ENCODE measurements at places on chromosomes 12 and 14.

DNA sequence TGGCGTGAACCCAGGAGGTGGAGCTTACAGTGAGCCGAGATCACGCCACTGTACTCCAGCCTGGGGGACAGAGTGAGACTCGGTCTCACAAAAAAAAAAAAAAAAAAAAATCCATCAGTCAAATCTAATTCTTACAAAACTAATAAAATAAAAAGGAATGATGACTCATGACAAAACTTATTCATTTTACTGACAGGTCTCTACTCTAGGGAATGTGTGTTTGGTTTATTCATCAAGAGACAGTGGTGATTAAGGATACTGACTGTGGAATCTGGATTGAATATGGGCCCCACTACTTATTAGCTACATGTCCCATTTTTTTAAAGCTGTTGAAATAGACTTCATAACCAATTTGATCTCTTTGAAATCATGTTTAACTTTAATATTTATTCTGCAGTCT lies 29.3 kb upstream of the GAS2L3 start:
- DNase-seq: no peak

DNA sequence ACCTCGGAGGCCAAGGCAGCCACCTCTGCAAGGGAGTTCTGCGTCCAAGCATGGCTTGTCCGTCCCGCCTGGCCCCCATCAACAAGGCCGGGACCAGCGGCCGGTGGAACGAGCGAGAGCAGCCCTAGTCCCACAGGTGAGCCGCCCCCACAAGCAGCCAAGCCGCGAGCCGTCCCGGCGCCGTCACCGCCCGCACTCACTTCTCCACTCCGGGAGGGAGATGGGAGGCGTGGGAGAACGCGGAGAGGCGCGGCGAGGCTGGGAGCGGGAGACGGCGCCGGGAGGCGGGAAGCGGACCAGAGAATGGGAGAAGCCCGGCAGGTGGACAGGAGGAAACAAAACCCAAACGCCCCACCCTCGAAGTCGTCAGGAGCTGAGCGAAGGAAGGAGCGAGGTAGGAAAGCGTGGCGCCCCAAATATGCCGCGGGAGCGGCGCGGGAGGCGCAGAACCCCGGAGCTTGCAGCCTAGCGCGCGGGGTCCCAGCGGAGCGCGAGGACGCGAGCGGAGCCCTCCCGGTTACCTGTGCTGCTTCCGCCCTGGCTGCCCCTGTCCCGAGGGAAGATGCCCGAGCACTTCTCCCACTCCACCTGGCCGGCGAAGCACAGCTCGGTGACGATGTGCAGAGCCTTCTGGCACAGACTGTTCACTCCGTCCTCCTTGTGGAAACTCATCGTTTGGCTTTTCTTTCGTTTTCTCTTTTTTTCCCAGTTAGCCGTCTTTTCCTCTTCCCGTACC lies 600 bp downstream of the SYT10 start:
- no peak for DNase-seq

GRCh38 chr12:96190413-96191108 lies 3.6 kb upstream of the ELK3 start:
- DNase-seq: no peak

- DNase-seq: no peak
Observed at GRCh38 chr14:86057018-86057667, 527.2 kb downstream of the FLRT2 start.

GRCh38 chr12:14417715-14418114 lies 52.2 kb downstream of the ATF7IP start:
- no peak for DNase-seq

- DNase-seq: no peak
Observed at GRCh38 chr12:113224955-113225354, 3.7 kb downstream of the TPCN1 start.

DNA sequence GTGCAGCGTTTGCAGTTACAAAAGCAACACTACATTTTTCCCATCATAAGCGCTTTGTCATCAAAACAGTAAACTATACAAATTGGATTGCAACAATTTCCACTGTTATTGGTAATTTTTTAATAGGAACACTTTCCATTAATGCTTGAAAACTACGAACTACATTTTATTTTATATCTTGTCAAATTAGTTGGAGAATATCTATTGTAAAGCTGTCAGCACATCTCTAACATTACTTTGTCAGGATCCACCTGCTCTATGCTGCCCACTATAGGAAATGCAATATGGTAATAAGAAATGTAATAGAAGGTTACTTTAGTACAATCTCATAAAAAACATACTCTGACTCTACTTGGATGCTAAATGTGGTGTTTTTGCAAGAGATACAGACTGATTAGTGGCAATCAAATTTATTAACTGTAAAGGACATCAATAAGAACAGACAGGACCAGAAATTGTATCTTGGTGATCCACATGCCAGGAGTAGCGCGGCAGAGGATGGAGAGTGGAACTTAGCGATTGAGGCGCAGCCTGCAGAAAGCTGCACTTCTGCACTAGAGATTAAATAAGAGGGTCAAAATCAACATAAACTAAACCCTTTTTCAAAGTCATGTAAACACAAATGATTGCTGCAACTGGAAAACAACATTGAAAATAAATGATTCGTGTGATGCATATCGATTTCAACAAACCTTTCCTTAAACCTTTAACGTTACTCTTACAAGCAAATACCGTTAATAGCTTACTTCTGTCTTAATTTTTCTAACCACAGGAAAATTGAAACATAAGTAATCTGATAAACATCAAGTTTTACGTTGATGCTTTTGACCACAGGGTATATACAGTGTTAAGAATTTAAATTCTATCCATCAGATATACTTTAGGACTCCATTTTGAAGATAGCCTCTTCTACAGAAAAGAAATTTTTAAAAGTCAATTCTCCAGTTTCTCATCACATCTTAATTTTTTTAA lies 3.6 kb upstream of the ARID2 start:
- no peak for DNase-seq

DNA sequence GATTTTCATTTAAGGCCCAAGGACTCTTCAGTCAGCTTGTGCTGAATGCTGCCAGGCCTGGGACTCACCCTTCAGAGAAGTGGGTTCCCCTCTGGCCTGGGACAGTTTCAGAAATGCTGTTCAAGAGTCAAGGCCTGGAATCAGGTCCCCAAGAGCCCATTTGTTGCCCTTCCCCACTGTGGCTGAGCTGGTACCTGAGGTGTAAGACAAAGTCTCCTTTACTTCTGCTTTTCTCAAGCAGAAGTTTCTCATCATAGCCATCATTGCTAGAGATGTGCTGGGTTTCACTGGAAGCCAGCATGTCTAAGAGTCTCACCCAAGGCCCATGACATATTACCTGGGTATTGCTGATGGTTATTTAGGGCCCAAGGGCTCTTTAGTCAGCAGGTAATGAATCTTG lies 8.9 kb downstream of the FANCM start:
- no peak for DNase-seq

GRCh38 chr14:34300882-34301734 lies 160.9 kb downstream of the SPTSSA start:
- no peak for DNase-seq

GRCh38 chr12:127241072-127241817 lies 1025.7 kb upstream of the TMEM132C start:
- no peak for DNase-seq

GRCh38 chr12:93642751-93643150 lies 34.4 kb upstream of the CRADD start:
- no peak for DNase-seq

DNA sequence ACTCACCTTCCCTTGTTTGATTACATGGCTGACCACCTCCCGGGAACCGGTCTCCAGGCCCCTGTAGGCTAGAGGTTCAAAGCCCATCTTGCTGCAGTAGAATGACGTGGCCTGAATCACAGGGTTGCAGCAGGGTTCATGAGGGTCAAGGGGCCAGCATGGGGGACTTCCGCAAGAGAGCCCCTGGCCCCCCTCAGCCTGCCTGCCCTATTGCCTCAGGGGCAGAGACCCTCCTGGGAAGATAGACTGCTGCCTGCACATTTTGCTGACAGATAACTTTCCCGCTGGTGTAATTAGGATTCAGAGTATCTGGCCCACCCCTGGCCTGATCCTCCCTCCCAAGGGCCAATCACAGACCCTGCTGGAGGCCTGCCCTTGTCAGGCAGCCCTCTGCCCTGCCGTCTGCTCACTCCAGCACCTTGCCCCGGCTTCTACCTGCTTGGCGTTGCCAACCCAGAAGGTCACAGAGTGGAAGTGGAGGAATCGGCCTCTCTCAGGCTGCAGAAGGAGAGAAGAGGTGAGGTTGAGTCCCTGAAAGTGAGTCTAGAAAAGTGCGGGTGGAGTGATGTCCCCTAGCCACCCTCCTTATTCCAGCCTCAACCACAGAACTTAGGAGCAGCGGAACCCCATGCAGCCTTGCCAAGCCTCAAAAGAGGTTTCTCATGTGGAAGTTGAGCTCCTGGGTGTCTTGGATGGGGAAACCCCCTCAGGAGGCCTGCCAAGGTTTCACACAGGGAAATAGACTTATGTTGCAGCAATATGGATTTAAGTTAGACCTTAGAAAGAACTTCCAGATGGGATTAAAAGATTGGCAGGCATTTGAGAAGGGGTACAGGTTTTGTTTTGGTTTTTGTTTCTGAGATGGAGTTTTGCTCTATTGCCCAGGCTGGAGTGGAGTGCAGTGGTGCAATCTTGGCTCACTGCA lies 1.1 kb downstream of the HPD start:
- no peak for DNase-seq

DNA sequence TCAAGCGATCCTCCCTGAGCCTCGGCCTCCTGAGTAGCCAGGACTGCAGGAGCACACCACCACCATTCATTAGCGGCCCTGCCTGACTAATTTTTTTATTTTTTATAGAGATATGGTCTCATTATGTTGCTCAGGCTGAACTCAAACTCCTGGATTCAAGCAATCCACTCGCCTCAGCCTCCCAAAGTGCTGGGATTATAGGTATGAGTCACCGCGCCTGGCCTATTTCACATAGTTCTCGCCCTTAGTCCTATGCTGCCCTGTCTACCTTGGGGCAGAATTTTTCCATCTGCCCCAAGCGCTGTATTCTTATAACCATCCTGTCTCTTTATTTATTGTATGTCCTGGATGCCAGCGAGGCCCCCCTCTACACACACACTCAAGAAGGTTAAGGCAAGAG lies 50.9 kb upstream of the BCL2L14 start:
- no peak for DNase-seq

DNA sequence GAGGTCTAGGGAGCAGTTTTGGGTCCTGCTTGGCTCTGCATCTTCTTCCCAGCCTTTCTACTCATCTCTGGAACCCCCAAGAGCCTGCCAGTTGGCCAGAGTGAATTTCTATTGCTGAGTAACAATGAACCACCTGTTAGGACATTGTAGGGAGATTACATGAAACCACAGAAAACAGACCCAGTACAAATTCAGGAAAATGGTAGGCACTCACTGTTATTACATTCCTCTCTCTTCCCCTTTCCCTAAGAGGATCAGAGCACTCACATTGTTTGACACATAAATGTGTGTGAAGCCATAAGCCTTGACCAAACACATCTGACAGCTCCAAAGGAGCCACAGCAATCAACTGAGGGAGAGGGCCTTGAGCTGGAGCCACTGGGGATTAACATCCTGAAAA lies 216.1 kb downstream of the TMEM132D start:
- no peak for DNase-seq

DNA sequence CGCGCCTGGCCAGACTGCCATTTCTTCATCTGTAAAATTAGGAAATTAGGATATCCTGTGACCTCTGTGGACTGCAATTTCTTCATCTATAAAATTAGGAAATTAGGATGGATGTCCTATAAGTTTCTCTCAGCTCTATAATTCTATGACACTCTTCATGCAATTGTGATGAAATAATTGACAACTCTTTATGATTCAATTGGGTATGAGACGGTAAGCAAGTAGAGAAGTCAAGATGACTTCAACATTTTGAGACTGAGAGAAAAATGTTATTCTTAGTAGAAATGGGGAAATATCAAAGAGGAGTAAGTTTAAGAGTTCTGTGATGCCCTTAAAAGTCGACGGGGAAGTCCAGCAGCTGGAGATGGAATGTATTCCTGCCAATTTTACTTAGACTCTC lies 12.0 kb downstream of the KIAA0586 start:
- DNase-seq: no peak

DNA sequence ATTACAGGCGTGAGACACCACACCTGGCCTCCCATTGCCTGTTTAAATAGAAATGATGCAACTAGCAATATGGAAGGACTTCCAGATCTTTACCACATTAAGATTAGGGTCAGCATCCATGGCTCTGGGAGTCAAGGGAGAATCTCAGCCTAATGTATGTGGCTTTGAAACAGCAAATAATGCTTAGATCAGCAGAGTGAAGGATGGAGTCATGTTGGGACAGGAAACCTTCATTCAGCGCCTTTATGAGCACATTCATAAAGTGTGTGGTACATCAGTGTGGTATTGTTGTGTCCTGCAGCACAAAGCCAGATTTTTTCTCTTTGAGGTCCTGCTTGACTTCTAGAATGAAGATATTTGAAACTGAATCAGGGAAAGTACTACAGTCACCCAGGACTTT lies 15.3 kb upstream of the SPSB2 start:
- no peak for DNase-seq

DNA sequence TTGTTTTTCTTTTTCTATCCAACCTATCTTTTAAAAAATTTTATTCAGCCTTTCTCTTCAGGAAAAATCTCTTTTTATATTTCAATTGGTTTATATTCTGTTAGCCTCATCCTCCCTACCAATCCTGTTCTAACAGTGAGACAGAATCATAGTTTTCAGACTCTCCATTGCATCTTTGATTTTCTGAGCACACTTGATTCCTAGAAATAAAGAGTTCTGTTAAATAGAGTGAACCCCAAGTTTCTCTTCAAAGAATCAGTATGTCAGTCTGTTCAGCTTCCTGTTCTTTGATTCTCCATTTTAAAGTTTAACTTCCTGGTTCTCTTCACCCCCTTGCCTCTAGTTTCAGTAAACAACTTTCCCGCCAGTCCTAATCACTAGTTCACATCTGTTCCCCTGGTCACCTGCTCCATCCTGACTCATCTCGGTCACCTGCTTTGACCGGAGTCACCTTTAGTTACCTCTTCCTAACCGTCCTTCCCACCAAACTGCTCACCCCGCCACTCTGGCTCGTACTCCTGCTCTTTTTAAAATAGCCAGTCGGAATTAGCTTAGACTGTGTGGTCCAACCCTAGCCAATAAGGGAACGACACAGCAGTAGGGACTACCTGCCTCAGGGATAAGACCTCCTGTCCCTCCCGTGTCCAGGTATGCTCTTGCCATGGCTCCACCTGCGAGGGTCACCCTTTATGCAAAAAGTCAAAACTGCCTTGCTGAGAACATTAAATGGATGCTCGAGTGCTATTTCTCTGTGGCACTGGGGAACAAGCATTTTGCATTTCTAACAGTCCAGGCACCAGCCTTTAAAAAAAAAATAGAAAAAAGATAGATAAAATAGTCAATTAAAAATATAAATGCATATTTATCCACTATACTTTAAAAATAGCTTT lies 48.4 kb downstream of the DDX51 start:
- no peak for DNase-seq

DNA sequence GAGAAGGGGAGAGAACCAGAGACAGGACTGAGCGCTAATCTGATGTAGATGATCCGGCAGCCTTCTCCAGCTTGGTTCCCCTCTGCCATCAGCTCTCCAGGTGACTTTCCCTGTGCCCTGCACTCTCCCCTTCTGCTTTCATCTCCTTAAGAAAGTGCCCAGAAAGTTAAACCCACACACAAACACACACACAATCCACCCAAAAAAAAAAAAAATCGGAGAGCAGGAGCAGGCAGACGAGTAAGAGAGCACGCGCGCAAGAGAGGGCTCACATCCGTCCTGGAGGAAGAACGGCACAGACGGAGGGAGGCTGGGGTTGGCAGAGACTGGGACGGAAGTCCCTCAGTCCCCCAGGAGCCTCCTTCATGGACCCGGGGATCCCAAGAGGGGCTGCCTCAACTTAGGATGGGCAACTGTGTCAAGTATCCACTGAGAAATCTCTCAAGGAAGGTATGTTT lies 9.8 kb downstream of the CABP1 start:
- DNase-seq: no peak

- DNase-seq: no peak
Observed at GRCh38 chr14:77284066-77284465, 13.1 kb upstream of the NGB start.
